Ovary (tissue), 10 donors: ENCODE measurements at places on chromosomes 1 and 21. TPM values are rescaled to one million over a fixed set of nuclear protein-coding genes. Genes with fewer than 3 reads are reported as not detected.

DNA sequence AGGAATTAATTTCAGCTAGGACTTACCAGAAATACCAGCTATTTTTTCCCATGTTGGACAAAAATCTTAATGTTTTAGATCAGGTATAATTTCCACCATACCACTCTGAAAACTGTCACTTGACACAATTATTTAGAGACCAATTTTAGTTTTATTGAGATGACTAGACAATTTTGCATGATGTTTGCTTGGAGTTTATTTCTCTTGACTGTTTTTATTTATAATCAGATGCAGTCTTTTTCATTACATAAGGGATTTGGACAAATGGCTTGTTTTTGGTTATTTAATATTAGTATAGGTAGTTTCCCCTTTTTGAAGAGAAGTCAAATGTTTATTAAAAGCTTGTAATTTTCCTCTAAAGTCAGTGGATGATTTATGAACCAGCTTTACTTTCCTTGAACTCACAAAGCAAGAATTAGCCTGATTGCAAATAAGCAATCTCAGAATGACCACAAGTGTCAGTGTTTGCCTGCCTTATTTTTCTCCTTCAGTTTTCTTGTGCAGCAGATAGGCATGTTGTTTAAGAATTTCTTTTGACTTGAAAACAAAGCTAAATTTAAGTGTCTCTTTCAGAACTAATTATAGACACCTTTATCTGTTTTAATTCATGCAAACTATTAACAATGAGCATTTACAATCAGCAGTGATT, 3.8 kb upstream of the B3GALT2 start:
- H3K27ac ChIP-seq: no peak overlapping the region
- DNase-seq: no peak
- H3K27me3 ChIP-seq: no peaks in the 10 kb centered on the region
- H3K4me1 ChIP-seq: peaks cover 3% of the 10 kb centered on the region
- no peak overlapping the region for H3K4me3 ChIP-seq

- no peak for DNase-seq
- H3K4me1 ChIP-seq: no peaks in the 10 kb centered on the region
- no peak overlapping the region for H3K4me3 ChIP-seq
- H3K27me3 ChIP-seq: no peaks in the 10 kb centered on the region
- no peaks in the 10 kb centered on the region for H3K36me3 ChIP-seq
Measured at GRCh38 chr1:67280696-67281095, 27.0 kb upstream of the IL12RB2 start.

GRCh38 chr1:85283475-85284199, 7.2 kb upstream of the BCL10 start:
- H3K4me1 ChIP-seq: no peaks in the 10 kb centered on the region
- H3K27me3 ChIP-seq: no peaks in the 10 kb centered on the region
- H3K27ac ChIP-seq: no peak overlapping the region
- DNase-seq: no peak
- H3K36me3 ChIP-seq: no peaks in the 10 kb centered on the region

DNA sequence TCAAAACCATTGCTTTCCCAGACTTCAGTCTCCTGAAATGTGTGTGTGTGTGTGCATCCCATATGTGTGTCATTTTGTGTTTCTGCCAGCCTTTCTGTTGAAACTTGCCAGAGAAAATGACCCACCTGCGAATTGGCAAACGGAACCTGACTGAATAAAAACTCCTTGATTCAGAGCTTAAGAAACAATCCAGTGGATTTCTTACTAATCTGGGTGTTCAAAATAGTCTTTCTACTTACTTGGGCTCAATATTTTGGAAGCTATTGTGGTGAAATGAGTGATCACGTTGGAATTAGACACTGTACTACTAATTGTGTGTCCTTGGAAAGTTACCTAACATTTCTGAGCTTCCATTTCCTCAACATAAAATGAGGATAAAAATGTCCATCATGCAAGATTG, 138.9 kb upstream of the ERG start:
- no peak for DNase-seq
- H3K4me1 ChIP-seq: peaks cover 2% of the 10 kb centered on the region
- H3K27ac ChIP-seq: no peak overlapping the region

GRCh38 chr1:97050506-97050905, 328.9 kb downstream of the PTBP2 start:
- no peaks in the 10 kb centered on the region for H3K36me3 ChIP-seq
- no peak overlapping the region for H3K27ac ChIP-seq
- no peak for DNase-seq
- no peaks in the 10 kb centered on the region for H3K4me1 ChIP-seq
- no peak overlapping the region for H3K4me3 ChIP-seq

DNA sequence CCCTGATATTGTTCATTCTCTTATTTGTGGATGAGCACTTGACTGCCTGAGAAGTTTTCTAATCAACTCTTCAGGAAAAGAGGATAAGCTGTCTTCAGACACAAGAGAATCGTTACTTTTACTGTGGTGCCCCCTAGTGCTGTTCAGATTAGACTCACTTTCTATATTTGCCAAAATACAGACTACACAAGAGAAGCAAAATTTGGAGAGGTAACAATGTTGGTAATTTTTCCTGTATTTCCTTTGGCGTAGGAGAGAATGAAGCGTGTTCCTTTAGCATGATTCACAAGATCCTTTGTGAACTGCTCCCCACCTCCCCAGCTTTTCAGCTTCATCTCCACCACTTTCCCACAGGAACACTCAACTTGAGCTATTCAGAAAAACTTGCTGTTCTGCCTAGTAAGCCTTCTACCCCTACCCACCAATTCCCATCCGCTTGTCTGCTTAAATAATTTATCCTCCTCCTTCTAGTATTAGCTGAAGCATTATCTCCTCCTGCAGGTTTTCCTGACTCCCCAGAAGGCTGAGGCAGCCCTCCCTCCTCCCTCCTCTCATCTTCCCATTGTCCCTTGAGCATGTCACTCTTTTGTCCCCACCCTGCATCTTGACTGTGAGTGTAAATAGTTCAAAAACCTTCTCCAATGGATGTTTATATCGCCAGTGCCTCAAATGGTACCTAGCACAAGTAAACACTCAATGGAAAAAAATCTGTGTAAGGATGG, 4.5 kb downstream of the TNFSF4 start:
- H3K4me3 ChIP-seq: no peak overlapping the region
- H3K27me3 ChIP-seq: no peaks in the 10 kb centered on the region
- peaks cover 11% of the 10 kb centered on the region for H3K4me1 ChIP-seq
- DNase-seq: no peak
- H3K27ac ChIP-seq: no peak overlapping the region
- H3K36me3 ChIP-seq: no peaks in the 10 kb centered on the region

- no peak overlapping the region for H3K4me3 ChIP-seq
- H3K27me3 ChIP-seq: no peaks in the 10 kb centered on the region
- H3K4me1 ChIP-seq: peaks cover 2% of the 10 kb centered on the region
- H3K27ac ChIP-seq: peak overlapping the region; percentile 28
- H3K36me3 ChIP-seq: no peaks in the 10 kb centered on the region
- DNase-seq: no peak
Measured at GRCh38 chr1:88701275-88701674, 17.2 kb downstream of the PKN2 start.

GRCh38 chr1:156444407-156445001, 56.1 kb downstream of the MEF2D start:
- no peak overlapping the region for H3K27ac ChIP-seq
- H3K4me3 ChIP-seq: no peak overlapping the region
- no peaks in the 10 kb centered on the region for H3K27me3 ChIP-seq
- H3K36me3 ChIP-seq: no peaks in the 10 kb centered on the region
- H3K4me1 ChIP-seq: no peaks in the 10 kb centered on the region

DNA sequence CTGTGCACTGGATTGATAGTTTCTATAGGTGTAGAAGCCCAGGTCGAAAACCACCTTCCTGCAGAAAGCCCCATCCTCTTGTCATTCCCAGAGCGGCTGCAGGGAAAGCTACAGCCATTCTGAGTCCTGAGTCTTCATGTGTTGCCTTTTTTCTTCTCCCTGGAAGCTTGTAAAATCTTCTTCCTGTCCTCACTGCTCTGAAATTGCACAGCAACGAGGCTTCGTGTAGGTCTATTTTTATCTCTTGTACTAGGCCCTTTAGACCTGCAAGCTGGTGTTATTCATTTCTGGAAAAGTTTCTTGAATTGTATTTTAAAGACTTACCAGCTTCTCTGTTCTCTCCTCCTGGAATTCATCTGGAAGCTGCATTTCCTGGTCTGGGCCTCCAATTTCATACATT, 44.2 kb upstream of the ETS2 start:
- no peak overlapping the region for H3K27ac ChIP-seq
- H3K27me3 ChIP-seq: no peaks in the 10 kb centered on the region
- H3K4me1 ChIP-seq: peaks cover 5% of the 10 kb centered on the region
- DNase-seq: no peak

DNA sequence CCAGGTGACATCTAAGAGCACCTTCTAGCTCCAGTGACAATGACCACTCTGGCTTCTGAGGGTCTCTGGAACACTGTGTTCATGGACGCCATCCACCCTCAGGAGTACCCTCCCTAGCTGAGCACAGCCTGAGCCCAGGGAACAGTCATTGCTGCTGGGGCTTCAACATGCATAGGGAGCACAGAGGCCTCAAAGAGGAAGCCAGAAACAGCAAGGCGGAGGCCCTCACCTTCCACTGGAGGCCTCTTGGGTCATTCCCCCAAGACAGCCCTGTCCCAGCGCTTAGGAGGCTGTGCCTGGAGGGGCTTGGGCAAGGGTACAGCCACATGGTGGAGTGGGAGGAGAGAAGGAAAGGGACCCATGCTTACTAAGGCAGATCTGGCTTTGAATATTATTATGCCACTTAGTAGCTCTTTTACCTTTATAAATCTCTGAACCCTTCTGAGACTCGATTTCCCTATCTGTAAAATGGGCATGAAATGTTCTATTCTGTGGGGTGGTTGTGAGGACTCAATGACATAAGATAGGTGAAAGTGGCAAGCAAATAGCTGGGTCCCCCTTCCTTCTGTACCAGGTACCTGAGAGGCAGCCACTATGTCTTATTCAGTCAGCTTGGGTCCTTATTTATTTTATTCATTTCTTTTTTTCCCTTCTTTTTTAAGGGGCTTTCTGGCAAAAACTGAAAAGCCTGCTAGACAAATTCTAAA, 32.8 kb downstream of the PTAFR start:
- H3K4me3 ChIP-seq: no peak overlapping the region
- H3K27ac ChIP-seq: no peak overlapping the region
- H3K36me3 ChIP-seq: no peaks in the 10 kb centered on the region
- no peaks in the 10 kb centered on the region for H3K4me1 ChIP-seq
- no peak for DNase-seq
- no peaks in the 10 kb centered on the region for H3K27me3 ChIP-seq

GRCh38 chr1:156961709-156962108, 41.3 kb downstream of the LRRC71 start:
- DNase-seq: no peak
- H3K4me3 ChIP-seq: no peak overlapping the region
- no peaks in the 10 kb centered on the region for H3K36me3 ChIP-seq
- H3K27ac ChIP-seq: no peak overlapping the region
- H3K4me1 ChIP-seq: no peaks in the 10 kb centered on the region
- H3K27me3 ChIP-seq: no peaks in the 10 kb centered on the region

DNA sequence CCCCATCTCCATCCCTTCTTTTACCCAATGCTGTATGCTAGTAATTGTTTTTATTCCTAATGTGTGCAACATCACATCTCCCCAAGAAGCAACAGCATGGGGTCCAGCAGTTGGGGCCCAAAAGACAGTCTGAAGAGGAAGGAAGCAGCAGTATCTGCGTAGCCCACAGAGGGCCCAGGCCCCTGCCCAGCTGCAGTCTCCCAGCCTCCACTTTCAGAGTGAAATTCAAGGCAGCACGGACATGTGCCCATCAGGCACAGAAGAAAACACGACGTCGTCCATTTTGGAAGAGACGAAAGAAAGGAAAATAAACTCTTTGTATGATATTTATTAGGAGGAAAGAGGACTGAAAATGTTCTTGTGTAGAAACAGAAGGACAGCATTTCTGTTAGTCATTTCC, 37.4 kb downstream of the NCF2 start:
- no peak overlapping the region for H3K4me3 ChIP-seq
- H3K27ac ChIP-seq: no peak overlapping the region
- H3K36me3 ChIP-seq: no peaks in the 10 kb centered on the region

DNA sequence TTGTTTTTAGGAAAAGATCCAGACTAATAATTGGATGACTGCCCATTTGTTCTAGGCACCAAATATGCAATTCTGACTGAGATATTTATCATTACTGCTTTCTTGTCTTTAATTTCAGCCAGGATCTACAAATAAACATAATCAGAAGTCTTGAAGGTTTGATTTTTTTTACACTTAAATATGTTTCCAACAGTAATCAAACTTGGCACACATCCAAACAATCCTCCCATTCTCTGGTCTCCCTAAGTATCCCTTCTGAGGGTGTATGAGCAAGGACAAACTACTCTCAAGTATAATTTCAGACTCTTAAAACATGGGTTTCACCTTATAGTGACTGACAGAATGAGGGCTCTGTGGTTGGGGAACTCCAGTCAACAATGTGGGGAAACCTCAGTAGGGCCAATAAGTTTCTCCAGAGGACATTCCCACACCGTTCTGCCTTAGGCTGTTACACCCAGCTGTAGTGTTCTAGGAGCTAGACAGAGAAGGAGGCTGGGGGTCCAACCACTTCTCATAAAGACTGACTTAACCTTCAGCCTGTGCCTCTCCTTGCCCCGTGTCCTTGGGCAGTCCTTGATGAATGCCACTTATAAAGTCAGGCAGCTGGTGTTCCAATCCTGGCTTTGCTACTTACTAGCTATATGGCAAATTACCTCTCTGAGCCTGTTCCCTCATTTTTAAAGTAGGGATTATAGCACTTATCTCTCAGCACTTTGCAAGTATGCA, 1.5 kb upstream of the PALMD start:
- no peak for DNase-seq
- H3K4me3 ChIP-seq: no peak overlapping the region
- peaks cover 9% of the 10 kb centered on the region for H3K4me1 ChIP-seq
- H3K27ac ChIP-seq: no peak overlapping the region

DNA sequence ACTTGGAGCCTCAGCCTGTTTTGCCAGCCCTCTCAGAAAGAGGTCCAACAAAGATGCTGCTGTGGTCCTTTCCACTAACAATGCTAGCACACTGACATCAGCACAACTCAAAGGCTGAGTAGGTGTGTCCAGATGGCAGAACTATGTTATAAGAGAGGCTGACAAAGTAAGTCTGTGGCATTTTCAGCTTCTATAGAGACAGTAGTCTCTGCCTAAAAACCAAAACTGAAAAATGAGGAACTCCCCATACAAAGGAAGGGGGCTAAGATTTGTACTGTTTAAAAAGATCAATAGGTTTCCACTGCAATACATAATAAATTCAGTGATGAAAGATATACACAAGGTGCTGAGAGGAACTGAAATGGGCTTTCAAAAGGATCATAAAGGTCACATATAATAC, 12.3 kb downstream of the ERO1B start:
- no peak for DNase-seq
- H3K4me1 ChIP-seq: no peaks in the 10 kb centered on the region
- no peak overlapping the region for H3K4me3 ChIP-seq
- H3K36me3 ChIP-seq: no peaks in the 10 kb centered on the region
- no peaks in the 10 kb centered on the region for H3K27me3 ChIP-seq

NGF gene
- polyA plus RNA-seq: 42.1 TPM

PDE9A gene
- polyA plus RNA-seq: 8.0 TPM

MRPL9 gene
- 86.8 TPM for polyA plus RNA-seq

C1orf21 gene
- 22.9 TPM for polyA plus RNA-seq

RABGGTB gene
- 41.6 TPM for polyA plus RNA-seq

TSPEAR gene
- 0.07 TPM for polyA plus RNA-seq
